NCI-H446 (cell line): ENCODE measurements at places on chromosomes 12 and 14.

DNA sequence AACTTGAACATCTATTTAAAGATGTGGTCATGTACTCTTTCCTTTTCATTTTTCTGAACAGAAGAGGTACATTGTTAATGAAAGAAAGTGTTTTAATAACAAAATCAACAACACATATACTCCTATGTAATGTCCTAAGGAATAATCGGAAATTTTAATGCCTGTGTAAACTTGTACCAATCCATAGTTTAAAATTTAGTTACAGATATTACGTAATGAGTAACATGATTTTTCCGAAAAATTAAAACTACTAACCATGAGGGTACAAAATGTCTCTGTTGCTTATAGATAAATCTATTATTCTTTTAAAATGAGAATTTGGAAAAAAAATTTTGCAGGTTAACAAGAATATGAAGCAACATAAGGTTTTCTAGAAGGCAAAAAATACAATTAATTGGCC is 220.1 kb downstream of the BCAT1 start:
- DNase-seq: no peak

DNA sequence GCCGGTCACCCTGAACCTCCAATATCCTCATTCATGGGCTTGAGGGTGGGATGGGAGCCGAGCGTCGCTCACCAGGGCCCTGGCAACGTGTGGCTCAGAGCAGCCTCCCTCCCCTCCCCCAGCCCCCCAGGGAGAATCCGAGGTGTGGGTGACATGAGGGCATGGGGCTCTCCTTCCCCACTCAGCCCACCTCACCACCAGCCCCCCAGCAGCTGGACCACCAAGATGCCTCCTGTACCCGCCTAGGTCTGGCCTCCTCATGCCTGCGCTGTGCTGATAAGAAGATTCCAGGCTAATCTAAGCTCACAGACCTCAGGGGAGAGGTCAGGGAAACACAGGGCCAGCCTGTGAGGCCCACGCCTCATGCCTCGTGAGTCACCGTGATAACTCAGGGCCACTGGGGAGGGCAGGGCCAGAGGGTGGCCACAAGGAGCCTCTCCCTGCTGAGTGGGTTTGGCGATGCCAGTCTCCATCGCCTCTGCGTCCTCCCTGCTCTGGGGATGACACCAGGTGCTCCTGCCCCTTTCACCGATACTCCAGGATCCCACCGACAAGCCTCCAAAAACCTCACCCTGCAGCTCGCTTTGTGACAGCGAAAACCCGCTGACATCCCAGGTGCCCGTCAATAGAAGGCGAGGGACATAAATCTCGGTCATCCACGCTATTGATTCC is 56.9 kb downstream of the TESC start:
- DNase-seq: no peak

DNA sequence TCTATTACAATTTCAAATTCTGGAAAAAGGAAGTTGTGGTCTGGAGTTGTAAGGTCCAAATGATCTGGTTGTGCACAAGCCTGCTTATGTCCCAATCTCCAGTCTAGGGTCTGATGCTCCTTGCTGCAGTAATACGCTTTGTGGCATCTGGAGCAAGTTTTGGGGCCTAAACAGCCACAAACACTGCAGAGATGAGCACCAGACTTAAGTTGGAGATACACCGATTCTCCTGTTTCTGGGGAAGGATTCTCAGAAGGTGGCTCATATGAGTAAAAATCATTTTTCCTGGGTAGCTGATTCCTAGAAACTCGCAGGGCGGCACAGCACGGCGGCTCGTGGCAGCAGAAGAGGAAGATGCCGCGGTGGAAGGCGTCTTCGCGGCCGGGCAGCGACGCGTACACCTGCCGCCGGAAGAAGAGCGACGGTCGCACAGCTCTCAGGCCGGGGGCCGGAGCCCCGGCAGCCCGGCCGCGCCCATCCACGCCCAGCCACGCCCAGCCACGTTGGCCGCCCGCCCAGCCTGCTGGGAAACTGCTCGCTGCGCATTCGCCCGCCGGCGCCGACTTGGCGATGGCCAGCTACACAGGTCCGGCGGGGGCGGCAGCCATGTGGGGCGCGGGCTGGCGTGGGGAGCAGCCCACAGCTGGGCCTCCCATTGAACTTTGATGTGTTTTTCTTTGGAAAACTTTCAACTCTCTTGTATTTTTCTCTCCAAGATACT is 129.0 kb downstream of the ASCL4 start:
- no peak for DNase-seq

DNA sequence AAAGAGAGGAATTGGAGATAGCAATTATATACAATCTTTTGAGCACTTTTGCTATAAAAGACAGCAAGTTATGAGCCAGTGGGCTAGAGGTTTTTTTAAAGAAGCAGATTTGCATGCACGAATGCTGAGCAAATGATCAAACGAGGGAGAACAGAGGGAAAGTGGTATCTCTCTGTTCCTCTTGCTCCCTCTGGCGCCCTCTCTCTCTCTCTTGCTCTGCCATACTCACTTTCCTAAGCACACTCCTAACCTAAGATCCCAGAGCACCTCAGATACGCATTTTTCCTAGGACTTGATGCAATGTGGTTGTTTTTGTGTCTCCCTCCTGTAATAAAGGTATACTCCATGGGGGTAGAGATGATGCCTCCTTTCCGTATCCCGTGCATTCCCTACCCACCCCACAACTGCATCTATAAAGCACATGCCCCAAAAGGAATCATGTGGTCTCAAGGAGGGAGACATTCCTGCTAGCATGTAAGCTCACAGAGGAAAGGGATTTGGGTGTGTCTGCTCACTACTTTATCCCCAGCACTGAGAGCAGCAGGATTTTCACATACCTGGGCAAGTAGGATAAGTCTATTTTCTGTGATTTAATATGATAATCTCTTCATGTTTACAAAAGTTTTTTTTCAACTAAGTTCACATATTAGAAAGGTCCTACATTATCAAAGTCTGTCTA is 270.2 kb downstream of the SSPN start:
- no peak for DNase-seq

DNA sequence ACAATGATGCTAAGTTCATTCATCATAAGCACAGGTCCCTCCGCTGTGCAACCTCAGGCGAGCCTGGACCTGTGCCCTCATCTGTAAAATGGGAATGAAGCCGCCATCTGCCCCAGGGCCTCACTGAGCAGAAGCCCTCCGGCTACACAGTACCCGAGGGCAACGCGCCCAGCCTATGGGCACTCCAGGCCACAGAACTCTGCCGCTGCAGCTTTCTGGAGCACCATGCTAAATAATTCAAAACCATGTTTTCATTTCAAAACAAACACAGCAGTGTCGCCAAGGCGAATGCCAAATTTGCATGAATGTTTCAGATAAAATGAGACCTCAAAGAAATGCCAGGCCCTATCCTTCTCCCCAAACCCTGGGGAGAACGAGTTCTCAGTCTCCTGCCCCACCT is 4.0 kb downstream of the NCOR2 start:
- DNase-seq: peak; percentile 77
